ENCODE measurements at places on chromosomes 3 and 15.

GRCh38 chr15:48062148-48062872, 58.5 kb upstream of the SLC24A5 start:
- no peak for DNase-seq

GRCh38 chr3:195767792-195768191, 43.9 kb downstream of the MUC4 start:
- no peak for DNase-seq

GRCh38 chr3:56917361-56918110, 115.8 kb upstream of the ARHGEF3 start:
- no peak for DNase-seq

DNA sequence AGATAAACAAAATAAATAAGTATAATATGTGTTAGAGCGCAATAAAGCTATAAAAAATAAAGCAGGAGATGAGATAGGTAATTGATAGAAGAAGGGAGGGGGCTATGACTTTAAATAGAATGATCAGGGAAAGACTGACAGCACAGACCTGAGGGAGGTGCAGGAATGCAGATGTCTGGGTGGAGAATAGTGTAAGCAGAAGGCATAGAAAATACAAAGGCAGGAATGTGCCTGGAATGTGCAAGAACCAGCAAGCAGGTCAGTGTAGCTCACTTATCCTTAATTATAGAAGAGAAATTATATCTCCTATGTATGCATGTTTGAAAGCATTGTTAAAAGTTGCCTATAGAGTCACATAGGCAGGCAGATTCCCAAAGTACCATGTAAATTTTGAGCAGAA, 239.4 kb upstream of the SOX14 start:
- no peak for DNase-seq

GRCh38 chr15:42940527-42940926, 19.9 kb upstream of the TTBK2 start:
- DNase-seq: no peak

DNA sequence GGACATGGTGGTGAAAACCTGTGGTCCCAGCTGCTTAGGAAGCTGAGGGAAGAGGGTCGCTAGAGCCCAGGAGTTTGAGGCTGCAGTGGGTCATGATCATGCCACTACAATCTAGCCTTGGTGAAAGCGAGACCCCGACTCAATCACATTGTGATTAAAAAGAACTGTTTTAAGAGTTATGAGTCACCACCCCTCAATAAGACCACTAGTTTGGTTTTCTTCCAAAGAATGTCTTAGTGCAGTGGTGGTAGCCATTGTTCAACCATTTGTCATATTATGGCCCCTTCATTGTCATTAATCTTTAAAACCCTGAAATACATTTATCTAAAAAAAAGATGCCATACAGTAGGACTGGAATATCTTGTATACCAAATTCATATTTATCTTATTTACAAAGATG, 48.8 kb downstream of the BLM start:
- no peak for DNase-seq

DNA sequence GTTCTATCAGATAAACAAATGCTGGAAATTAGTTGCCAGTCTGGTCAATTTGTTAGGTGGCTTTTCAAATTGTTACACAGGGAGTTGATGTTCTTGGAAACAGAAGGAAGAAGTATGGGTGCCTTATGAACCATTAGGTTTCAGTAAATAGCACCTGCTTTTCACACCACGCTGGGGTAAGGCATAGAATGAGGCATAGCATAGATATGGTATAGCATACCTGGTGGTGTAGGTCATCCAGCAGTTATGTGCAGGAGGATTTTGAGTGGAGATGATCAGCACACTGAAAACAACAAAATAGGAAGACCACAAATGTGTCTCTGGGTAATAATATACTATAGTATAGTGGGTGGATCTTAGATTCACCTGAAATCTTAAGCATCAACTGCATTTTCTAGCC, 121.4 kb downstream of the GMPS start:
- DNase-seq: no peak

DNA sequence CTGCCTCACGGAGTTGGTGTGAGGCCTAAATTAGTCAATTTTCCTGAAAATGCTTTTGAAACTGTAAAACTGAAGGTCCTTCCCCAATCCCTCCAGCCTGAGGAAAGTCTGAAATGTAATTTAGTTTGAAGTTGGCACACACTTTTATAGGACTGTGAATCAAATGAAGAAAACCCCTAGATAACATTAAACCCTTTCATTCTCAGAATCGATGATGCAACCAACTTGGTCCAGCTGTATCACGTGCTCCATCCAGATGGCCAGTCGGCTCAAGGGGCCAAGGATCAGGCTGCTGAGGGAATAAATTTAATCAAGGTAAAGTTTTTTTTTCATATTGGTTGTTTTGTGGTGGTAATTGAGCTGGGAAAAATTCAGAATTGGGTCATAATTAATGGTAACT, 11.7 kb downstream of the MRPS22 start:
- DNase-seq: no peak

GRCh38 chr15:22961762-22962161, 18.4 kb downstream of the CYFIP1 start:
- DNase-seq: no peak

DNA sequence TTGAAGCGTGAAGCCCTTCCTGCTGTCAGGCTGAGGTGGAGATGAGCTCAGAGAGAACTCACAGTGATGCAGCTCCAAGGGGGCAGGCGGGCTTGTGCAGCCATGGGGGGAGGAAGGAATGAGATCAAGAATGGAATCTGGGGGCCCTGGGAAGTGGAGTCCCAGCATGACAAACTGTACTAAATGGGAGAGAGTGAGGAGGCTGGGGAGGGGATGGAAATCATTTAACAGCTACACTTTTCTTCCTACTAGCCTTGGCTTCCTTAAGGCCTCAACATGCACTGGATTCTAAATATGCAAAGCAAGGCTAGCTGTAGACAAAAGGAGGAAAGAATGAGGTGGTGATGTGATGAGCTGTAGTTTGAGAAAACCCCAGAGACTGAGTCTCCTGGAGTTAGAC, 133.9 kb downstream of the EEFSEC start:
- DNase-seq: no peak

DNA sequence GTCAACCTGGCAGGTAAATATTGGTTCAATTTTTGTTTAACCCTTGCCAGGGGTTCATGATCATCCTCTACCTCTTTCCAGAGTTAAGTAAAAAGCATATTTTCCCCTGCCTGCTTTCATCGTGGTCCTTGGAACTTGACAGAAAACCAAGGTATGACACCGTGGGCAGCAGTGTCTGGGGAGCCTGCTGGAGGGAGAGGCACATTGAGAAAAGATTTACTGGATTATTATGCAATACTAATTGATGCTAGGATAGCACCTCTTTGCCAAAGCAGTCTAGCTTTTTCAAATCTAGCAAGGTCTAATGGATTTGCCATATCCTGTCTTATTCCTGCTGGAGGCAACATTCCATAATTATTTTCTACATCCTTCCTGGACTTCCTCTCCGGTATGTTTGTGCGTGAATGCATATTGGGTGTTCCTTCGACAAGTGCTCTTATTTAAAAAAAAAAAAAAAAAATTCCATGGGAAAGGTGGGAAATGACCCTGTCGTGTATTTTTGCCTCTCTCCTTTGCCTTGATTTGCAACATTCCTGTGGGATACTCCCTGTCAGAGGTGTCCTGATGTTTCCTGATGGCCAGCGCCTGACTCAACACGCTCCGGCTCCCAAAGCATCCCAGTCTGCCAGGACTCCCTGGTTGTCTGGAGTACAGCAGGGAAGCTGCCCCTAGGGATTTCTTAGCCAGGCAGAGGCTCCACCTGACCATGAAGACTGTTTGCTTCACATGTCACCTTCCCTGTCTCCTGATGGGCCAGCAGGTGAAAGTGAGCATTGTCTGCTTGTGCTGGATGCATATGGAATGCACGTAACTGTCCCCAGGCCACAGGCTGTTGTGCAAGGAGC, 6.3 kb downstream of the BHLHE40 start:
- no peak for DNase-seq

DNA sequence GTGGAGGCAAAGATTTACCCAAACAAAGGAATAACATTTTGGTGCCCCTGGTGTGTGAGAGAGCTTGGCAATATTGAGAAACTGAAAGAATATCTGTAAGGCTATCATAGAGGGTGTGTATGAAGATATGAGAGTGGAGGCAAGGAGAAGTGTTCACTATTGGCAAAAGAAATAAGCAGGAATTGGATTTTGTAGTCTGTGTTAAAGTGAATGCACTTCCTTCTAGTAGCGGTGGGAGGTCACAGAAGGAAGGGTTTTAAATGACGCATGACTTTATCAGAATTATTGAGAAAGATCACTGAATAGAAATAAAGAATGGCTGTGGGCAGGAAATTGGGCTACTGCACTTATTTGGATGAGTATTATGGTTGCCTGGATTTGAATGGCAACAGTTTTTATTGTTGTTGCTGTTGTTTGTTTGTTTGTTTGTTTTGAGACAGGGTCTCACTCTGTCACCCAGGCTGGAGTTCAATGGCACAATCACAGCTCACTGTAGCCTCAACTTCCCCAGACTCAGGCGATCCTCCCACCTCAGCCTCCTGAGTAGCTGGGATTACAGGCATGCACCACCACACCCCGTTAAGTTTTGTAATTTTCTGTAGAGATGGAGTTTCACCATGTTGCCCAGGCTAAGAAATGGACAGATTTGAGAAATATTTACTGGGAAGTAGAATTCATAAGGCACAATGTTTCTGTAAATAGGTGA, 16.3 kb downstream of the MME start:
- DNase-seq: no peak

GRCh38 chr3:171329746-171330145, 130.5 kb downstream of the TNIK start:
- DNase-seq: no peak

- DNase-seq: no peak
Measured at GRCh38 chr3:17473761-17474160, 268.7 kb downstream of the TBC1D5 start.

DNA sequence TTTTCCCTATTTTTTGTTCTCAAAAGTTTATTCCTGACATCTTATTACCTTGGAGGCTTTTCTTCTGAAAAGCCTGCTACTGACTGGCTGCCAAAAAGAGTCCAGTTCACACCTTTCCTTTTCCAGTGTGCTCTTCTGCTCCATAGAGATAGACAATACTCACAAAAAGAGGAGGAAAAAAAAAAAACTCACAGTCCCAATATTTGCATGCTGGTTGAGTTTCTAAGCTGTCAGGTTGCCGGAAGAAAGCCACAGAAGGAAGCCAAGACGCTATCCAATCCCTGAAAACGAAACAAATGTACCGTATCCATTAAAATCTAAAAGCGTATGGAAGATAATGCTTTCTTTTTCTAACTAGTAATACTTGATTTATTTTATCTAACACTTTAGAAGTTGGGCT, 299.5 kb downstream of the CADM2 start:
- no peak for DNase-seq

DNA sequence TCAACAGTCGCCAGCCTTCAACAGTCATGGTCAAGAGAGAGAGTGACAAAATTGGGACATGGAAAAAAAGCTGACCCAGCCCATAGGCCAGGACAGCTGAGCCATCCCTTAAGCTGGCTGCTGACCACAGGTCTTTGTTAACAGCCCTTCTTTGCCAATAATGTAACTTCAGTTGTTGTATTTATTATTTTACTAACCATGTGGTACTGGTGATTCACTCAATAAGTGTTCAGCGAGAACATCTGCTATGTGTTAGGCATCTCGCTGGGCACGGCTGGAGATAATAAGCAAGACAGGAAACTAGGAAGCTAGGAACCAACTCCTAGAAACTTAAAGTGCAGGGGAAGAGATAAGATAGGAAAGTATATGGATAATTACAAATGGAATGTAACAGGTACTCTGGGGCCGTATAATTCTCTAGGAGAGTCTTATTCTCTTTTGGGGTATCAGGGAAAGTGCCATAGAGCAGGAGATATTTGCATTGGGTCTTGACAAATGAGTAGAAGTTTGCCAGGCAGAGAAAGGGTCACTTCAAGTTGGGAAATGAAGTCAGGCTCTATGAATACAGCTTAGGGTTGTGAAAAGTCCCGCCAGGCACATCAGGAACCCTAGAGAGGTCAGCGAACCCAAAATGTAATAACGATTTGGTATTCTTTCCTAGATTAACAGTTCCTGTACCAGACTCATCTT, 84.0 kb upstream of the TRA2B start:
- no peak for DNase-seq

DNA sequence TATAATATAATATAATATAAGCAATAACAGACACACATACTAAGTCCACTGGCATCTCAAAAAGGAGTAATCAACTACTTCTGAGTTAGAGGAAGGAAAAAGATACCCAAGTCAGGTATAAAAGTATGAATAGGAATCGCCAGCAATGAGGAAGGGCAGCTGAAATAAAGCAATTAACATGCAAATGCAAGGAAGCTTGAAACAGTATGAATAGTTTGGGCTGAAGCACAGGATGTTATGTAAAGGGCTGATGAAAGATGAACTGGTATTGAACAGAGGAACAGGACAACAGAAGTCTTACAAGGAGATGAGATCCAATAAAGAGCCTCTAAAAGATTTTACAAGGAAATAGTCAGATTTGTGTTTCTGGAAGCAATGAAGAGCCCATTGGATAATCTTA, 7.1 kb downstream of the COPS2 start:
- DNase-seq: no peak

GRCh38 chr15:92901072-92901761, 1.1 kb downstream of the CHD2 start:
- no peak for DNase-seq

DNA sequence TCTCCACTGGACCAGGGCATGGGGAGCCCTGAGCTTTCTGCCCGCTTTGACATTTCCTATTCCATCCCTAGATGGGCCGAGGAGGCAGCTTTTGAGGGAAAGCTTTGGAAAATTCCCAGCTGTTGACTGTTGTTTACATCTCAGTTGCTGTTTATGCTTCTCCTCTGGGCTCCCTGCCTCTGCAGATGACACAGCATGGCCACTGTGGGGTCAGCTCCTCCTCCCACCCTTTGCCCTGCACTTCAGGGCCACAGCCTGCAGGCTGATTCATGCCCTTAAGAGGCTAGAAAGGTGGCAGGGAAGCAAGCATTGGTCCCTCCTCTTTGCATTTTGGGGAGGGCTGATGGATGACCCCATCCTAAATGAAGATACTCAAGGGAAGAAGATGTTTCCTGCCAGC, 8.5 kb upstream of the CTXND1 start:
- no peak for DNase-seq

DNA sequence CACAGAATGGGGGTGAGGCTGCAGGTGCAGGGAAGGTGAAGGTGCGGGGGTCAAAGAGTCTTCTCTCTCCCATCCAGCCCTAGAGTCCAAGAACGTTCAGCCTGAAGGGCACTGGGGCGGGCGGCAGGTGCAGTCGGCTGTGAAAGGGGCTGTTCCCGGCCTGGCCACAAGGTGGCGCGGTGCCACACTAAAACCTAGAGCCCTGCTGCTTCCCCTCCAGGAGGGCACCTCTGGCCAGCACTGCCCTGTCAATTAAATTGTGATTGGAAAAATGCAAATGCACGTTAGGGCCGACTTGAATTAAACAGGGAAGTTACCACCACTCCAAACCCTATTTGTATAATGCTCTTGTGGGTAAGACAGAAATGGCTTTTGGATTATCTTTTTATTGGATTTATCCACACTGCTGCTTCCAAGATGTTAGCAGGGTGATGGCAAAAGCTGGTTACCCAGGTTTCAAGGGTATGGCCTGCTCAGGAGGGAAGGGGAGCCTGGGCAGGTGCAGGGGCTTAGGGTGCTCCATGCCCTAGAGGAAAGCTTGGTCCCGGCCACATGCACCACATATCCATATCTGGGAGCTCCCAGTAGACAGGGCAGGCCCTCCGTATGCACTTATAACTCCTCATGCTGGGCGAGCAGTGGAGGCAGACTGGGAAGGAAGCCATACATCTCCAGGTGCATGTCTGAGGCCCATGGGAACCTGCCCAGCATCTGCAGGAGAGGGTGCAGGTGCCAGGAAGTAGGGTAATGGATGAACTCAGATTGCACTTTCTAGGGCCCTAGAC, 119.8 kb downstream of the ADCY5 start:
- DNase-seq: peak; percentile 73
